ENCODE measurements at places on chromosomes 13 and 19.
A peak's percentile ranks its signal among the peaks of the same experiment; 100 is the strongest.

- no peak for DNase-seq
These were observed 31.6 kb downstream of the WDR87 start for GRCh38 chr19:37874784-37875183.

GRCh38 chr13:39373145-39373544, 229.8 kb downstream of the LHFPL6 start:
- DNase-seq, result no peak

DNA sequence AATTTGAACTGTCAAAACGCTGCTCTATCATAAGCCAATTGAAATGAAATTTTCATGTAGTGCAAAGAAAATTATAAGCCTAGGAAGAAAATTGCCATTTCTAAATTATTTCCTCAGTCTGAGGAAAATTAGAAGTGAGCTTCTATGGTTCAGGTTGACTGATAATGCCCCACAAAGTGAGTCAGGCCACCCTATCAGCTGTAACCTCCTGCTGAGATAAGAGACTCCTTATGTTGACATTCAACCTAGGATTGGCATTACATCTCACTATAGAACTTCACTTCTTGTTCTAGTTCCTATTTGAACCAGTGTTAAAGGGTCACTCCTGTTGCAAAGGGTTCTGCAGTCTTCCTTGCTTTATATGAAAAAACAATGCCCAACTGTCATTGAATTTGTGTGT, 32.6 kb upstream of the RFC3 start:
- no peak for DNase-seq

DNA sequence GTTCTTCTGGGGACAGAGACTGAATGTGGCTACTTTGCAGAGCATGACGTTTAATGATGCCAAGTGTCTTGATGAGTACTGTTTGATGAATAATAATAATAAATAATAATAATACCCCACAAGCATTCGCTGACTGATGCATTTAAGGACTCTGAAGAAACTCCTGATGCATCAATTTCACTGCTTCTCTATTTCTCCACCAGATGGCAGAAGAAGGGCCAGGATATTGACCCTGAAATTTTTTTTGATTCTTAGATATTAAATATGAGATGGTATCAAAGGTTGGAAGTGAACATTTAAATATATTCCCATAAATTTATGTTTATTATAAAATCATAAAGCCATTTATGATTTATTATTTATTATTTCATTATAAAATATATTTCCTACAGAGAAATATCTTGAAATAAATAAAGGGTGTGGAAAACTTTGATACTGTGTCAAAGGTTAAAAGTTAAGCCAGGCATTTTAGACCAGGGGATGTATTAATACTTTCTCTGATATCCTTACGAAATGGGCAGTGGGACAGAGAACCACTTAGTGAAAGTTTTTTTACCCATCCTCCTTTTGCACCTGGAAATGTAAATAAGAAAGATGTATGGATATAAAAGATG, 170.9 kb downstream of the LACC1 start:
- DNase-seq, result peak; percentile 30
